ENCODE measurements at places on chromosomes 12 and 14.
A peak's percentile ranks its signal among the peaks of the same experiment; 100 is the strongest.

DNA sequence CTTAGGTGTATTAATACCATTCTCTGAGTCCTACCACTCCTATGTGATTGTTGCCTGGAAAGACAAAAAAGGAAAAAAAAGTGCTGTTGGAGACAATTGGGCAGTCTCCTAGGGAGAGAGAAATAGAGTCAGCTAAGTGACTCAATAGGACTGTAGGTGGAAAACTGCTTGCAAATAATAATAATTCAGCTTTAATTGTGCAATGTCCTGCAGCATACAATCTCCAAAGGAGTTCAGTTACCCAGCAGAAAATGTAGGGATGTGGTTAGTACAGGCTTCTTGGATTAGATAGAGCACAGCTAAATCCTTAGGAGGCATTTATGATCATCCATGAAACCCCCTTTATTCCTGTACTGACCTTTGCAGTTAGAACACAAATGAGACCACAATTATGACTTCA is 3.0 kb upstream of the SRSF9 start:
- no peak for DNase-seq

DNA sequence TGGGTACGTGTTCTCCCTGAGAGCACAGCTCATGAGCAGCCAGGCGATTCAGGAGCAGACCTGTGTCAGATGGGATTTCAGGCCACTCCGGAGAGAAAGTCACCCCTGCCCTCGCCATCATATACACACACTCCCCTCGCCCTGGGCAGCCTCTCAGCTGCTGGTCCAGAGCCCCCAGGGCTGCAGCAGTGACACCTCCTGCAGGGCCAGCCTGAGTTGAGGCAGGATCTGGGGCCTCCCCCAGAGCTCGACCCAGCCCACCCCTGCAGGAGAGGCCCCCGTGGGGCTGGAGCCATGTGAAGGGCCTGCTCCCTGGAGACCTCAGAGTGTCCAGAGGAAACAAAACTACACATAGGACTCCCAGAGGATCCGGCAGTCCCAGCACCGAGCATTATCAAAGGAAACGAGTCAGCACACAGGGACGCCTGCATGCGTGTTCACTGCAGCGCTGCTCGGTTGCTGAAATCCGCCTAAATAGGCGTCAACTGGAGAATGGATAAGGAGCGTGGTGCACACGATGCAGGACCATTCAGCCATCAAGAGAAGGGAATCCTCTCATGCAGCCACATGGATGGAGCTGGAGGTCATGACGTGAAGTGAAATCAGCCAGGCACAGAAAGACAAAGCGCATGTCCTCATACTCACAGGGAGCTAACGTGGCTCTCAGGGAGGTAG is 104.0 kb downstream of the TNFAIP2 start:
- DNase-seq, result no peak

GRCh38 chr12:115872919-115873357 is 404.6 kb downstream of the MED13L start:
- no peak for DNase-seq

- no peak for DNase-seq
Measured at GRCh38 chr12:118455327-118455726, 79.0 kb downstream of the SUDS3 start.

GRCh38 chr14:90103808-90104207 is 42.0 kb downstream of the KCNK13 start:
- no peak for DNase-seq

DNA sequence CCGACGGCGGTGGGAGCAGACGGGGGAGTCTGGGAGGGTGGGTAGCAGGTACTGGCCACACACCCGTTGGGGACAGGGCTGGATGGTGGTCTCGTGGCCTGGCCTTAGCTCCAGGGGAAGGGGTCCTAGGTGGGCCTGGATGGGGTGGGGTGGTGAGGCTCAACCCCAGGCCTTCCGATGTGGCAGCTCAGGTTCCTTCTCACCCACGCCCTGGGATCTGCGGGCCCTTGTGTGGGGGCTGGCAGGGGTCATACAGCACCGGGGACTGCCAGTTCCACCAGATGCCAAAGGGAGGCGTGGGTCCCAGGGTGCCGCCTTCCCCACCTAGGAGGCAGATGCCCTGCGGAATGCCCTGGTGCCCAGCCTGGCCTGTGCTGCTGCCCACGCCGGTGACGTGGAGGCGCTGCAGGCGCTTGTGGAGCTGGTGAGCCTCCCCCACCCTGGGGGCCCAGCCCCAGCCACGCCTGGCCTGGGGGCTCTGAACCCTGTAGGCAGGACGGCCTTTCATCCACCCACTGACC is 21.0 kb downstream of the ASPG start:
- DNase-seq, result no peak

- DNase-seq, result no peak
Measured at GRCh38 chr14:31968107-31968810, 108.8 kb upstream of the ARHGAP5 start.

GRCh38 chr14:37023875-37024565 is 148.4 kb downstream of the SLC25A21 start:
- no peak for DNase-seq

GRCh38 chr12:110888256-110888991 is 32.0 kb downstream of the MYL2 start:
- DNase-seq, result no peak

DNA sequence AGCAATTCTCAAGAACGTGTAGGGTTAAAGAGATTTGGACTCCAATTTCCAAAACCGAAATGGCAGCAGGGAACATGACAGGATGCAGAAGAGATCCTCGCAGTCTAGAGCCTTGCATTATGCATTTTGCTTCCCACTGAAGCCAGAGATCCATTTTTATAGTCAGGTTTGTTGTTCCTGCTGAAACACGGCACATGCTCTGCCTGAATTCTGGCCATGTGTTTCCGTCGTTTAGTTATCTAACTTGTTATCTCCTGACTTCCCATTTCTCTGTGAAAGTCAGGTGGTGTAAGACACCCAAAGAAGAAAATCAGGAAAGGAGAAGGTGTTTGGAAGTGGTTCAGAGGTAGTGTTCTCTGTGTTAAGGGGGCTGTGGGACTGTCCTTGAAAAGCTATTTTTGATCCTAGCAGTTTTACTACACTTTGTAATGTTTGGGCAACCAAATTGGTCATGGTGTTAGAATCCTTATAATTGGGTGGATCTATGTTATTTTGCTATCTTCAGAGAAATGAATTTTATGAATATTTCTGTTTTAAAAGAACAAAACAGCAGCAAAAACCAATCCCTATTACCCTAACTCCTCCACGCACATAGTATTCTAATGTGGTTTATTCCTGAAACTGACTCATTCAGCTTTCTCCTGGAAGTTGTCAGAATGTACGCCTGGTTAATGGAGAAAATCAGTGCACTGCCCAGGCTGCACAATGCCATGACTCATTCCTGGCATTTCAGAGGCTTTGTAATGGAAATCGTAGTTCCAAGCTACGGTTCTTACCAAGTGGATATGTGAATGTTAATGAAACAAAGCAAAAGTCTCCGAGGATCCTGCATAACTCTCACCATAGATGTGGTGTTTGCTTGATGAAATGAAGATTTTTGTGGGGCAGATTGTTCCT is 110.1 kb downstream of the SAMD4A start:
- peak; percentile 97 for DNase-seq

Measured in fibroblast of skin of back (primary cell).